Spleen (tissue), 13 donors: ENCODE measurements at places on chromosomes 3 and 15. TPM values are rescaled to one million over a fixed set of nuclear protein-coding genes. Genes with fewer than 3 reads are reported as not detected.

The TP63 gene
- 0.49 TPM for total RNA-seq

The DALRD3 gene
- total RNA-seq: 16.4 TPM

The EFCAB12 gene
- 1.6 TPM for total RNA-seq

The SCAMP5 gene
- 7.9 TPM for total RNA-seq

The RMDN3 gene
- 32.2 TPM for total RNA-seq

The HRG gene
- total RNA-seq: not detected

The ZBBX gene
- not detected for total RNA-seq

The GOLGA8T gene
- total RNA-seq: not detected

The IGSF10 gene
- total RNA-seq: 2.6 TPM

The KBTBD12 gene
- total RNA-seq: 0.09 TPM

The GOLGA6D gene
- not detected for total RNA-seq

The C3orf80 gene
- 0.51 TPM for total RNA-seq

The SLC12A8 gene
- 1.7 TPM for total RNA-seq

The TTC21A gene
- 12.1 TPM for total RNA-seq

The DPPA2 gene
- not detected for total RNA-seq
